ENCODE measurements at places on chromosomes 7 and 10.
A peak's percentile ranks its signal among the peaks of the same experiment; 100 is the strongest.

DNA sequence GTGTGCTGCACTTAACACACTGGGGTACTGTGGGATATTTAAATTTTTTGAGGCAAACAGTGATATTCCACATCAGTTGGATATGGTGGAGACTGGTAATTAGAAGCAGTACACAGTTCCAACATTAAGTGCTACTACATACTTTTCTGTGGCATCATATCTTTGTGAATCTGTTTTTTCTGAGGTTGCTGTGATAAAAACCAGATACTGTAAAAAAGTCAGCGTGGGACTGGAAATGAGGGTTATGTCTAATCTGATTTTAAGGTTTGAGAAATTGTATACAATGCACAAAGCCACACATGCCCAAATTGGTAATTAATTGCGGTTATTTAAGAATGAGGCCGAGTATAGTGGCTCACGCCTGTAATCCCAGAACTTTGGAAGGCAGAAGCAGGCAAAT is 41.2 kb downstream of the TBC1D12 start:
- DNase-seq = no peak

DNA sequence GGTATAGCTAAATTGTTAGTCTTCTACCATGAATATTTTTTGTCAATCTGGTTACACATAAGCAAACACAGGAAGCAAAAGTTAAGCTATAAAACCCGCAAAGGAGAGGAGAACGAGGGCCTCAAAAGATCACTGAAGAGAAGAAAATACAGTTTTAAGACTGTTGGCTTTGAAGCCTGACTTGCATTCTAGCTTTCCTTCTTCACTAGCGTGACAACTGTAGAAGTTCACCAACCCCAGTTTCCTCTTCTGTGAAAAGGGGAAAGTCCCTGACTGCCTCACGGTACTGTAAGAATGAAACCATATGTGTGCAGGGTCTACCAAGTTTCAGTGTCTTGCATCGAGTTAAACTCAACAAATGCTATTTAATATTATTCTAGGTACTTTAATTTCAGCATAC is 7.5 kb upstream of the LRRN3 start:
- DNase-seq = peak; percentile 65

DNA sequence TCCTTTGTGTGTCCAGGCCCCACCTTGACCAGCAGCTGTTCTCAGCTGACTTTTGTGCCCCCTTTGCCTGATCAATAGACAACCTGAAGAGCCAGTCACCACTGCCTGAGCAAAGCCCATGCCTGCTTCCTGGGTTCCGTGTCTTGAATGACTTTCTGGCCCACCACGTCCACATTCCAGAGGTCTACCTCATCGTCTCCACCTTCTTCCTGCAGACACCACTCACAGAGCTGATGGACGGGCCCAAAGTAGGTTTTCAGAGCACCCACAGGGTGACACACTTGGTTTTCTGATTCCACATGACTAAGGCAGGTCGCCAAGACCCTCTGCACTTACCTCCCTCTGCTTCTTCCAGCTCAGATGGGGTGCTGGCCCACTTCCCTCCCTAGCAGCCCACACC is 126.8 kb downstream of the WDFY4 start:
- no peak for DNase-seq

DNA sequence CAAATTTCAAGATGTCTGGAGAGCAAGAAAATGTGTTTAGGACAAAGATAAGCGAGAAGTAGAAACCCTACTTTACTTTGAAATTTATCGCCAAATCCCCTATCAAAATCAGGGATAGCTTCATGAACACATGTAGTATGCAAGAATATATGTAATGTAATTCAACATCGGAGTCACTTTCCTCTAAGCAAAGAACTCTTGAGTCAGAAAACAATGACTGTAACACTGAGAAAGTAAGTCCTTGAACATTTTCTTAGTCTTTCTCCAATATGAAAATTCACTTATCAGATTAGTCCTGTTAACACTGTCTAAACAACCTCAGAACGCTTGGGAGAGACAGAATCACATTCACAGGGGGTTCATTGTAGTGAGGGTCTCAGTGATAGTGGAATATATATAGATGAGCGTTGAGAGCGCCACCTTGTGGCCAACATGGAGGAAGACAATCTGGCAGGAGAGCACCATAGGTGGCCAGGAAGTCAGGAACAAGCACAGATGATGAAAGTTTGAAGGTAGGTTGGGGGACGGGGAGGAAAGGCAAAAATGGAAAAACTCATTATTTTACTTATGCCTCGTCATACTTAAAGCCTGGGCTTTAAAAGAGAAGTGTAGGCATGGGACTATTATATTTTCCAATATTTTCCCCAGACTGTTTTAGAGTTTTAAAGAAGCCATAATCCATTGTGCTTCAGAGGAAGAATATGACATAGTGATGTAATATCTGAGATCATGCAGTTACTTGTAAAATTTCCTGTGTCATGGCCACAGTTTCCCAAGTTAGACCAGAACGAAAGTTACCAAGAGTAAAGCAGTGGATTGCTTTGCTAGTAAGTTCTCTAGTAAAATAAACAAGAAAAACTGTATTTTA is 115.5 kb upstream of the GNAI1 start:
- peak; percentile 70 for DNase-seq

GRCh38 chr7:108614896-108615295 is 45.2 kb downstream of the DNAJB9 start:
- no peak for DNase-seq

DNA sequence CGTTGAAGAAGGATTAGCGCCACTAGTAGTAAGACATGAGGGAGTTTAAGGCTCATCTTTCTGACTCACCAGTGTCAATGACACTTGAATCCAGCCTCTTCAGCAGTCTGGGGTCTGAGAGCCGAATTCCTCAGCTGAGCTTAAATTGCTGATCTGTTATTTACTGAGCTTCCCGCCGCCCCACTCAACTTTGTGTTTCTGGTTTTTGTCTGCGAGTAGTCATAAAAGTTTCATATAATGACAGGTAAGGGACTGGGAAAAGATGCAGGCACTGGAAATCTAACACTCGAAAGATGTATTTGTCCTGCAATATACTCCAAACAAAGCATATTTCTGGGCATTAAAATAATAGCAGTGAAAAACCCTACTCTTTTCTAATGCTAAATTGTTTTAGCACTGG is 51.2 kb upstream of the RELN start:
- DNase-seq = no peak

GRCh38 chr7:34133356-34133982 is 228.1 kb downstream of the BMPER start:
- DNase-seq = no peak

DNA sequence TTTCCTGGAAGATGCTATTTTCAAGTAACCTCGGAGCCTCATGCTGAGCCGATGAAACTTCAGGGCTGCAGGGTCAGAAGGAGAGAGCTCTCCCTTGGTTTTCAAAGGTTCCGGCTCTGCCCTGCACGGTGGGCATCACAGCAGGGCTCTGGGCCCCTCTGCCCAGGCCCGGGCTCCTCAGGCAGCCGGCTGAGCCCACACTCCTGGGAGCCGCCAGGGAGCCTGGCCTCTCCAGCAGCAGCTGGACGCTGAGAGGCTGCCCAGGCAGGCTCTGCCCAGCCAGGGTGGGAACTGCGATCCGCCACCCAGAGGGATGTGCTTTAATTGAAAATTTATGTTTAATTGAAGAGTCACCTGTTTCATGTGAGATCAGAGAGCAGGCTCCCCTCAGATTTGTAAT is 97.5 kb upstream of the MGMT start:
- no peak for DNase-seq

- DNase-seq = no peak
Measured at GRCh38 chr7:18771834-18772566, 276.5 kb downstream of the HDAC9 start.

DNA sequence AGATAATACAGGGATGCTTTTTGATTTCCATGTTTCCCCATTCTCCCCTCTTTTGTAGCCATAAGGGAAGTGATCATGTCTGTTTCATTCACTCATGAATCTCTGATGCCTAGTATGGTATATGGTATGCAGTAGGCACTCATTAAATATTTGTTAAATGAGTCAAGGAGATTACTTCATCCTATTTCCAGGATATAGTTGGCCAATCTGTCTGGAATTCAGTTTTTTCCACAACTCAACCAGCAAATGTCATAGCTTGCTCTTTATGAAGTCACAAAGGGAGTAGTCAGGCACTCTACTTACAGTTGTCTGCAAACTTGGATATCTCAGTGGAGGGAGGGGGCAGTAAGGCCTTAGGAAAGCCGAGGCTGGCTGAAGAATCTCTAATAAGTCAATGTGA is 853.6 kb downstream of the LRMDA start:
- DNase-seq = no peak

GRCh38 chr7:134180376-134180775 is 53.2 kb downstream of the LRGUK start:
- DNase-seq = no peak
